ENCODE measurements at places on chromosomes 11 and 22.

DNA sequence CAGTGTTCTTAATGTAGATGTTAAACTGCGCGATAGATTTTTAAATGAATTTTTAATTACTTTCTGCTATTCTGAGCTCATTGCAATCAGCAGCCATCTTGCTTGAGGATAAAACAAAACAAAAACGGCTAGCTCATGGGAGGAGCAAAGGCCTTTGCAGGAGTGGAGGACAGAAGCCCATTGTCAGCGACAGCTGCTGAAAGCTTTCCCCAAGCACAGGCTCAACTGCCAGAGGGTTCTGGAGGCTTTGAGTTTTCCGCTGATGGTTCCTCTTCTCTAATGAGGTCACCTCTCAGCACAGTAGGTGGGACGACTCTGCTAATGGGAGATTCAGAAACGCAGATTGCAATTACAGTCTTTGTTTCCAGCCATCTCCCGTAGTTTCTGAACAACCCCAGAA, 167.1 kb upstream of the TTC12 start:
- no peak for DNase-seq

- peak; percentile 15 for DNase-seq
Observed at GRCh38 chr11:14969901-14970323, 2.2 kb downstream of the CALCA start.

GRCh38 chr22:46030231-46030880, 53.4 kb upstream of the WNT7B start:
- no peak for DNase-seq

DNA sequence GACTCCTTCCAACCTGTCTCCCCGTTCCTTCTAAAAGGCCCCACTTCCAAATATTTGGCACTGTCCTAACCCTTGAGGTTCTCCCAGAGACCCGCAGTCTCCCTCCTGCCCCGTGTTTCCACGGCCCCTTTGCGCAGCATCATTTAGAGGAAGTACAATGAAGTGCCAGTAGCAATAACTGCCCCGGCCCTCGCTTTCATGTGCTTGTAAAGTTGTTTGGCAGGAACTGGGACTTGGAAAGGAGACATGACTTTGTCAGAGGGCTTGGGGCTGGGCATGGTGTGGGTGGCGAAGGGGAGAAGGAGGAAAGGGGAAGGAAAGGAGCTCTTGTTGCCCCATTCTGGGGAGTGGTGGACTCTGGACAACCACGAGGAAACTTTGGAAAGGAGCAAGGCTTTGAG, 2.6 kb downstream of the CD44 start:
- no peak for DNase-seq

DNA sequence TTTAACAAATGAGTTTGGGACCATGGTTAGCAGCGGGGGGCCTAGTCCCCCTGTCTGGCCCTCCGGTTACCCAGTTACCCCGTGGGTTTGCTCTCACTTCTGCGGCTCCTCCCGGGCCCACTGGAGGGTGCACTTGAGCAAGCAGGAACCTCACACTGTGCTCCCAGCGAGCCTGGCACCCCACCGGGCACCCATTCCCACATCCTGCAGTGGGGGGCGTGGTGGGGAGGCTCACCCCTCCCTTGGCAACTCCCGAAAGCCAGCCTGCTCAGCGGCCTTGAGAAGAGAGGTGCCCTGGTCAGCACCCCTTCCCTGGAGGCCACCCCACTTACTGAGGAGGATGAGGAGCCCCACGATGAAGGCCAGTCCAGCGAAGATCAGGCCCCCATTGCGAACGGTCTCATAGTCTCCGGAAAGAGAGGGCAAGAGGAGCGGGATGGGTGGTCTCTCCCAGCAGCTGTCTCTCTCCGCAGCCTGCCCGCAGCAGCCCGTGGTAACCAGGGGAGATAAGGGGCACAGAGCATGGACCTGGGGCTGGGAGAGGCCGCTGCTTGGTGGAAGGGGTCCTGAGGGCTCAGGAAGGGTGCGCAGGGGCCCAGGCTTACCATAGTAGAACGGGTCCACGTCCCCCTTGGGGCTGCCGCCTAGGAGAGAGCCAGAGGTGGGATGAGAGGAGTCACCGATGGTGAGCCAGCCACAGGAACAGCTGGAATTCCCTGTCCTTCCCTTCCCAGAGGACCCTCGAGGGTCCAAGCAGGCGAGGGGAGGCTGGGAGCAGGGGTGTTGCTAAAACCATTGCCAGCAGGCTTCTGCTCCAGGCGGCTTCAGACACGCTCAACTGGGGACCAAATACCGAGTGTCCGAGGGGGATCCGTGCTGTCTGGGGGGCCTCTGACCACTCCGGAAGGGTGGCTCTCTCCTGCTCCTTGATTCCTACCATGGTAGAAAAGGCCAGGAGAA, 2.2 kb downstream of the FXYD2 start:
- no peak for DNase-seq

DNA sequence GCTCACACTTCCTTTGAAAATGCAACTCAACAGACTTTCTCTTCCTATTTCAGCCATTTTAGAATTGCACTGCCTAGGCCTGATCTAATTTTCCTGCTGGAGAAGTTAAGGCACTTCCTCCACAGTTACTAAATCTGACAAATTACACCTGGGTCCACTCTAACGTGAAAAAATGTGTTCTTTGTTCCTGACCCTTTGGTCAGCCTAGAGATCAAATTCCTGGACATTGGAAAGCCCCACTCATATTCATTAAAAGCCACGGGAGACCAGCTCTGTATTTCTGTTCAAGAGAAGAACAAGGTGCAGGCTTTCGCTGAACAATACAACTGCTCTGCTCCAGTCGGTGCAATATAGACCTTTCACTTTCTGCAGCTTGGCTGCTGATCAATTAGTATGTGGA, 96.6 kb downstream of the MPPED2 start:
- DNase-seq: no peak

DNA sequence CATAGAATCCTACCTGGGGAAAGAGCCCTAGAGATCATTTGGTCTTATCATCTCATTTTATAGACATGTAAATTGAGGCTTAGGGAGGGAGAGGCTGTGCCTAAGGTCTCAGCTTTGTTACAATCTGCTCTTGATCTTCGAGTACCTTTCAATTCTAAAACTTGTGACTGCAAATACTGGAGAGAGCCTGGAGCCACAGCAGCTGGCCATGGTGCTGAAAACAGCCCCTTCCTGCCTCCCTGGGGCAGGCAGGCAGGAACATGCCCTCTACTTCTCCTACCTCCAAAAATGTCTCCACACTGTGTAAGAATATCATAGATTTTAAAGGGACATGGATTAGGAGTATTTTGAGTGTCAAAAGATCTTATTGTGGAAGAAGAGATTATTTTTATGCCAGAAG, 52.2 kb downstream of the C22orf42 start:
- no peak for DNase-seq

- DNase-seq: no peak
Observed at GRCh38 chr11:88909500-88909899, 156.3 kb downstream of the GRM5 start.

DNA sequence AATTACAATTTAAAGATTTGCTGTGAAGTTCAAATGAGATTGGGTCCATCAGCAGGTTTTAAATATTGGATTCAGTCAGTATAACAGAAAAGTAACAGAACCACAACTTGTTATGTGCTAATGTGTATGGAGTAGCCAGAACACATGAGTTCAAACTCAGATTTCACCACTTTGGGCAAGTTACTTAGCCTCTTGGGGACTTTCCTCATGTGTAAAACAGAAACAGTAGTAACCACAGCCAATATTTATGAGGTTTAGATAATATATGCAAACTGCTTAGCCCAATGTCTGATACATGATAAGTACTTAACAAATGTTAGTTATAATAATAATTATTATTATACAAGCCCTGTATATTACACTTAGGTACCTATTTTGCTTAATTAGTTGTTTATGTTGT, 21.8 kb upstream of the SLC5A12 start:
- DNase-seq: no peak

GRCh38 chr11:91097083-91097482, 874.2 kb upstream of the CHORDC1 start:
- no peak for DNase-seq

DNA sequence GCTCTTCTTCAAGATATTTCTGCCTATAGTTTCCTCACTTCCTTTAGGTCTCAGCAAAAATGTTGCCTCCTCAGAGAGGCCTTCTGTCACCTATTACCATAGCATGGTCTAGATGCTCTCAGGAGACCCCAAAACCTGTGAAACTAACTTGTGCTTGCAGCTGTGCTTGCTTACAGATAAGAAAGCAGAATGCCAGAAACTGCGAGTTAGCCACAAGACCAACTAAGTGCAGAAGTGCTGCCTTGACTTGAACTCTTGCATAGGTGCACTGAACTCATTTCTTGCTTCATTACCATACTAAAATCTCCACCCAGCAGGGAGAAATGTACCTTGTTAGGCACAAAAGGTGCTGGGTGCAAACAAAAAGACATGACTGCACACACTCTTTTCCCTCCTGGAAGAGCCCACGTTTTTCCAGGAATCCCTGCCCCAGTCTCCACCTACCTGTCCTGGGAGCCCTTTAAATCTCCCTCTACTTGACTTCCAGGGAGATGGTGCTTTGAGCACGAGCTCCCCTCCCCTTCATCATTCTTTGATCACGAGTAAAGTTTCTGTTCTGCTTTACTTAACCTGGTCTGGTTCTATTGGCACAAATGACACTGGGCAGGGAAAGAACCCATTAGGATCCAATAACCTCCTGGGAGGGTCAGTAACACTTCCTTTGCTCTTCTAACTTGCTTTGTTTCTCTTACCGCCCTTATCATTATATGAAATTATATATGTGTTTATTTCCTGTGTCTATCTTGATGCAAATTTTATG, 137.7 kb upstream of the DDI1 start:
- no peak for DNase-seq

- no peak for DNase-seq
Observed at GRCh38 chr11:27405134-27405533, 42.1 kb upstream of the CCDC34 start.

DNA sequence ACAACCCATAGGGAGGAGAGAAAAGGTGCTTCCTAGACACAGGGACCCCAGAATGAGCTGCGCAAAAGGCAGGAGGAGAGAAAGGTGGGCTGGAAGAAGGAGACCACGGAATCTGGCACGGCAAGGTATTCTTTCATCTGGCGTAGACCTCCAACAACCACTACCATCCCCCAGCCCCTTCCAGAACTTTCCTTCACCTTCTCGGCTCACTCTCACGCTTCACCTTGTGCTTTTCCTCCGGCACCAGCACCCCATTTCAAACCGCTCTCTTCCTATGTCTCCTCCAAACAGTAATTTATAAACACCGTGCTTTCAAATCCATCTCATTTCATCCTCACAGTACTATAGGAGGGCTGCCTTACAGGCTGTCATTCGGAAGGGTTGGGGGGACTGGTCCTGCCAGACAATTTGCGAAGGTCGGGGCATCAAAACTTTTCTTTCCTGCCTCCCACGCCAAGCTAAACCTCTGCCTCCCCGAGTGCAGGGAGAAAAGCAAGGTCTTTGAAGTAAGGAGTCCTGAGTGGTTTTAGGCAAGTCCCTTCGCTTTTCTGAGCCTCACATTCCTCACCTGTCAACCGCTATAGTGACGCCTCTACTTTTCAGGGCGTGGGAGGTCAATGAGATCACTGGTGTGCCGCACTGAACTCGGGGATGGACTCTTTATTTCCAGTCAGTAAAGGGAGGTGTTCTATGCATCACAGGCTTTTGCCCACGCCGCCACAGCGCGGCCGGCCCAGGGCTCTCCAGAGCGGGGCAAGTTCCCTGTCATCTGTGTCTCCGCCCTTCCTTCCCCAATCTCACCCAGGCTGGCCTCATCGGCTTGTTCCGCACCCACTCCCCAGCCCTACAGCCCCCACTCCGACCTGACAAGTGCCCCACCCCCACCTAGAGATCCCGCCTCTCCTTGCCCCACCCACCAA, 800 bp downstream of the KCTD21 start:
- DNase-seq: no peak

DNA sequence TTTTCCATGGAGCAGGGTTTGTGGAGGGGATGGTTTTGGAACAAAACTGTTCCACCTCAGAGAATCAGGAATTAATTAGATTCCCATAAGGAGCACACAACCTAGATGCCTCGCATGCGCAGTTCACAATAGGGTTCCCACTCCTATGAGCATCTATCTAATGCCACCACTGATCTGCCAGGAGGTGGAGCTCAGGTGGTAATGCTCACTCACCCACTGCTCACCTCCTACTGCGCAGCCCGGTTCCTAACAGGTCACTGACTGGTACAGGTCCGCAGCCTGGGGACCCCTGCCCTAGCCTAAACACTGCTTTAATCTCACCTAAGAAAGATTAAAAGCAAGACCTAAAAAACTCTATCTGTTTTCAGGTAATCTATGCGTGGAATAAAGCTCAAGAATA, 553.0 kb downstream of the JRKL start:
- no peak for DNase-seq

DNA sequence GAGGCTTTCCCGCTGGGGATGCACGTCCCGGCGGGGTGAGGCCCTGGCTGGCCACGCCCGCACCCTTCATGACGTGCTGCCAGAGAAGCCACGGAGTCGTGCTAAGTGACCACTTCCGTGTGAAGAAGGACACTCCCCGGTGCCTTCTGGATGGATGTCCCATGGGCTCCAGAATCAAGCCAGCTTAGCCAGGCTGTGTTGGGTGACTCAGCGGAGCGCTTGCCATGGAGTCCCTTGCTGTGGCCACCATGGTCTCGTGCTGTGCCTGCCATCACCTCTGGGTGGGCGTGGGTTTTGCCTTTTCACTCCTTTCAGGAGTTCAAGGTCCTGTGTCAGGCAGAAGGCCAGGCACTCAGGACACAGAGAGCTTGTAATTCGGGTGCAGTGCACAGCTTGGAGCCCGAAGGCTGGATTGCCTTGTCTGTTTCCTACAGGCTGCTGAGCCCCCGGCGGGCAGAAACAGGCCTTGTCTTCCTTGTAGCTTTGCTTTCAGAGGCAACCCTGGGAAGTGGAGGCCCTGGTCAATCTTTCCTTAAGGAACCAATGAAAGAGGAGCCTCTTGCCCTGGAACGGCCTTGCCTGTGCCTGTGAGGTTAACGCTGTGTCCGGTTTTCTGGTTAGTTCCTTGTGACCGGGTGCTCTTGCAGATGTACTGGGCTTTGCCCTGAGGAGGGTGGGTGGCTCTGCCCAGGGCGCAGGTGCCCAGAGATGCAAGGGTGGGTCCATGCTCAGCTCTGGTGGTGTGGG, 268.6 kb downstream of the TBC1D22A start:
- DNase-seq: no peak

- DNase-seq: no peak
Observed at GRCh38 chr11:66847461-66848232, 4.4 kb downstream of the RCE1 start.

GRCh38 chr11:32448232-32448631, 12.9 kb upstream of the WT1 start:
- DNase-seq: no peak

DNA sequence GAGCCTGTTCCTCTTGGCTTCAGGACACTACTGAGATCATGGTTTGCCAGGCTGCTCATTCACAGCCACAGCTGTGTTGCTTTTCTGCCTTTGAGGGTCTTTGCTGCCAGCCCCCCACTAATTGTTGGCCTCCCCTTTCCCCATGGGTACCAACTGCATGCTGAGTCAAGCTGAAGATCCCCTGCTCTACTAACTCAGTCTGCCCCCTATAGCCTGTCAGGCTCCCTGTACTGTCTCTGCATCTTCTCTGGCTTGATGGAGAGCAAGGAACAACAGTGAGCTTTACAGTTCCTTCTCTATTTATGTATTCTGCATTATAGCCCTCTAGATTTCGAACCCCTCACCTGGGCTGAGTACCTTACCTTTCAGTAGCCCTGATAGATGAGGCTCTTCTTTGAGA, 257.6 kb upstream of the CADM1 start:
- no peak for DNase-seq

Measured in stimulated activated CD4-positive, alpha-beta T cell treated with anti-CD3 and anti-CD28 coated beads, TNF-alpha, amount 100 ng/mL, for 4 hours (primary cell).